ENCODE measurements at places on chromosomes 7 and 10.

DNA sequence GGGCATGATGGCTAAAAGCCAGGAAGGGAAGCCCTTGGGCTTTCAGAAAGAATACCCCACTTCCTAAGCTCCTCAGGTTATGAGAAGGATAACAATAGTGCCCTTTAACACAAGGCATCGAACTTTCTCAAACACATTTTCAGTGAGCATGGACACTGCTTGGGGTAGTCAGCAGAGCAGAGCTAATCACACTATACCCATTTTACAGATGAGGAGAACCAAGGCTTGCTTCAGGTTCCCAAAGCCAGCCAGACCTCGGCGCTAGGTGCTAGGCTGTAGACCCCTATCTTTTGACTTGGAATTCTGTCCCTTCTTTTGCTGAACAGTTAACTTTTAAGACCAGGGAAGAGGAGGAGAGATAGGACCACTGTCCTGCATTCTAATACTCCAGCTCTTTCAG lies 1.8 kb downstream of the NEURL1 start:
- no peak for DNase-seq

DNA sequence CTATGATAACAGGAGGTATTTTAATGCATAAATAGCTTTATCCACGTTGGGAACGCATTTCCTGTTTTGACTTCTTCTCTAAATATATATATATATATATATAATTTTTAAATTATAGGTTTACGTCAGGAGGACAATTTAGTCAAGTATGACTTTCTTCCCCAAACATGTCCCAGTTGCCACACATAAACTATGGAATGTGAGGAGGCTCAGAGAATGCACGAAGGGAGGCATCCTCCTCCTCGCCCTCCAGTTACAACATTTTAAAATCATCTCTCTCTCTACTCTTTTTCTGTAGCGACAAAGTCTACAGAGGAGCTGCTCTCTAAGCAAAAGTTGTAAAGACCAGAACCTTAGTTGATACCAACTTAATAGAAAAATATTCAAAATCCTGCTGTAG lies 106.9 kb upstream of the LYZL1 start:
- no peak for DNase-seq

- no peak for DNase-seq
Measured at GRCh38 chr7:2838873-2839578, 5.1 kb downstream of the GNA12 start.

DNA sequence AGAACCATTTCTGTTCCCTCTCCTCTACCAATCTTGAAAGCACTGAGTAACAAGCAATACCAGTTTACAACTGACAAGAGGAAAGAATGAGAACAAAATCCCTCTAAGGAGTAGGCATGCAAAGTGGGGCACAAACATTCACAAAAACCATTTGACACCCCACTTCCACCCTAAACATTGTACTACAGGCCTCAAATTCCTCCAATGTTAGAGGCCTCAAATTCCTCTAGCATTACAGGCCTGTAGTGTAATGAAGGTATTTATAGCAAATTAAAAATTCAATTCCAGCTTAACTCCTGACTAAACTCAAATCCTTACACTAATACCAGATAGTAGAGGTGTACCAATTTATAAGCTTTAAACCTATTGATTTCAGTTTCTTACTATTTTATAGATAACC lies 85.4 kb downstream of the SIRT1 start:
- DNase-seq = no peak

DNA sequence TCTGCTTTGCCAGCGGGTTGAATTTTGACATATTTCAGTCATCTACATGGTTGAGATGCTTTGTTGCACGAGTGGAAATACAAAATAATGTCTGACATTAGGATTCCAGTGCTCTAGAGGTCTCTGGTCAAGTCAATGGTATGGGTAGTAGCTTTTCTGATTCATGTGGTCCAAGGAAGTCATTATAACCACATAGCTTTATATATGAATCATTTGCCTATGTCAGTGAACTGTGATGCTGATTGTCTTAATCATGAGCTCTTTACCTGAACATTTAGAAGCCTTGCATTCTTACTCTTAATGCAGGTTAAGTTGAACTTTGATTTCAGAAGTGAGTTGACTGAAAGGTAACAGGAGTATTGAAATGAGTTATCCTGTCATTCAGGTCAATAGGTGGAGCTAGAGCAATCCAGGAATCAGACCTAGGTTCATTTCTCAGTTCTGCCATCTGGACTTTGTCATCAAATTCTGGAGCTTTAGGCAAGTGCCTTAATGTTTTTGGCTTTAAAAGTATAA lies 3.3 kb downstream of the MAPK8 start:
- no peak for DNase-seq

DNA sequence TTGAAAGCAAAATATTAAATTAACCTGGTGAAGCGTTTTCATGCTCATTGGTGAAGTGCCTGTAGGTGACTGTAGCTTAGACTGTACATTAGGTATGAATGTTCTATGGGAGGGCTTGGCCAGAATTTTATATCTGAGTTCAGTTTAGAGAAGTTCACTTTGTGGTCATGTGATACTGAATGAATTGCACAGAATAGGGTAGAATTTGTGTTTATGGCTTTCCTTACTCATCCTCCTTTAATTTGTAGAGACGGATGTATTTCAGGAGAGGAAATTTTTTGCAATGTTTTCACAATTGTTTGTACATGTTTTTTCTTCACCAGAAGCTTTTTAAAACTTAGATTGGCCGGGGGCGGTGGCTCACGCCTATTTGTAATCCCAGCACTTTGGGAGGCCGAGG lies 32.3 kb downstream of the REEP3 start:
- DNase-seq = no peak

- no peak for DNase-seq
Measured at GRCh38 chr10:102802920-102803534, 34.2 kb downstream of the CYP17A1 start.

DNA sequence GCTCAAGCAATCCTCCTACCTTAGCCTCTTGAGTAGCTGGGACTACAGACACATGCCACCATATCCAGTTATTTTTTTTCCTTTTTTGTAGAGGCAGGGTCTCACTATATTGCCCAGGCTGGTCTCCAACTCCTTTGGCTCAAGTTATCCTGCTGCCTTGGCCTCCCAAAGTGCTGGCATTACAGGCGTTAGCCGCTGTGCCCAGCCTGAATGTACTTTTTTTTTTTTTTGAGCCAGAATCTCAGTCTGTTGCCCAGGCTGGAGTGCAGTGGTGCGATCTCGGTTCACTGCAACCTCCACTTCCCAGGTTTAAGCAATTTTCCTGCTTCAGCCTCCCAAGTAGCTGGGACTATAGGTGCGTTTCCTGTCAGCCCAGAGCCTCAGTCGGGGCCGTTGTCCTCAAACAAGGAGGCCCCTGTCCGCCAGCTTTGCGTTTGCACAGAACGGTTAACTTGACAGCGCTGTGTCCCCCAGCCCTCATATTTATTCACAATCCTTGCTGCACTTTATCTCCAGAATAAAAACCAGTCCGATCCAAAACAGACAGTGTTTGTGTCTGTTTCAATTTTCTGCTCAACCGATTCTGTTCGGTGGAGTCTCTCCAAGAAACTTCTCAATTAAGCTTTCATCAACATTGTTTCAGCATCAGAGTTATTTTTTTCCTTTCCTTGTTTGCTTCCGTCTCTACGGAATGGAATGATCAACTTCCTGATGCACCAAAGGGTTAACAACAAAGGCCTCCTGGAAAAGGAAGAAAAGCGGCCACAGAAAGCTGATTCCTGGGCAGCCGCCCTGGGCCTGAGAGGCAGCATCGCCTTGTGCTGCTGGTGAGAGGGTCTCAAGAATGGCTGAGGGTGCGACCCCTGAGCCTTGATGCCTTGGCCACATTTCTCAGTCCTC lies 64.5 kb downstream of the PDIA4 start:
- DNase-seq = no peak

- DNase-seq = no peak
Measured at GRCh38 chr10:114393482-114393881, 10.8 kb downstream of the AFAP1L2 start.

Measured in midbrain (tissue), 1 donor.